ENCODE measurements at places on chromosomes 5 and 9.

DNA sequence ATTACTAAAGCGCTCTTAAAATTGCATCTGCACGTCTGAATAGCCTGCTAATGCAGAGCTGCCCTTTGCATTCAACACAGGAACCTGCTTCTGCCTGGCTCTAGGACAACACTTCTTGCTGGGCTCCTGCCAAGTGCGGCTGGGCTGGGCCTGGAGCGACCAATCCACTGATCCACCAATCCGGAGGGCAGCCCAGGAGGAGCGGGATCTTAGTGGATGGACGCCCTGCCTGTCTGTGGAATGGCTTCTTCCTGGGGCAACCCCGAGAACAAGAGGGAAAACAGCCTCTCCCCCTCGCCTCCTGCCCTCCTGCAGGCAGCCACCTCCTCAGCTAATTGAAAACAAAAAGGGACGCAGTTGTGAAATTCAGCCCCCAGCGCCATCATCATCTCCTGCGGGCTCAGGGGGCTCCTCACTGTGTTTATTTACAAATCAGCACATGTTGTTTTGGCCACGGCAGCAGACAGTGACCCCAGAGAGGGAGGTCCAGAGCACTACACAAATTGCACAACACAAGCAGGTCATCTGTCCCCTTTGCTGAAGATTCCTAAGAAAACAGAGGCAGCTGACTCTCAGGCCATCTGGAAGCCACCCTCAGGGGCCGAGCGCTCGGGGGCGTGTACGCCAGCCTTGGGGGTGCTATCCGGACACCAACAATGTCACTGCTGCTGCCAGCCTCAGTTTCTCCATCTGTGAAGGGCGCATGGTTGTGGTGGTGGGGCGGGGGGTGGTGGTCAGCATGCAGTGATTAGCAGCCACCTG lies 57.3 kb downstream of the GADD45G start:
- peak; percentile 84 for DNase-seq

DNA sequence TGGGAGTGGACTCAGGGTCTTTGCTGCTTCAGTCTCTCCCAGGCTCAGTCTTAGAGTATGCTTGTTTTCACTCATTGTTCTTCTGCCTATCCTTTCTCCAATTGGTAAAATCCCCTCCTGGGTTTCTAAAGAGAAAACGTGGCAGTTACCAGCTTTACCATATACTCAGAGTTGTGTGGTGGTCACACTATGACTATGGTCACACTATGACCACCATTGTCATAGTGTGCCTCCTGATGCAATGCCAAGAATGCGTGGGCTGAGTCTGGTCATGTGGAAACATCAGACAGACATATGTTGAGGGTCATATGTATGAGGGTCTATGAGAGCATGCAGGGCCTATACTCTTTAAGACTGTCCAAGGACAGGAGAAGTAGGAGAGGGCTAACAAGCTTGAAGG lies 326.5 kb upstream of the PRR16 start:
- DNase-seq: no peak

GRCh38 chr5:6826756-6827155 lies 113.5 kb downstream of the TENT4A start:
- no peak for DNase-seq

- DNase-seq: no peak
Measured at GRCh38 chr5:175753536-175754402, 95.9 kb downstream of the HRH2 start.

- no peak for DNase-seq
Measured at GRCh38 chr5:112154940-112155686, 264.0 kb downstream of the EPB41L4A start.

DNA sequence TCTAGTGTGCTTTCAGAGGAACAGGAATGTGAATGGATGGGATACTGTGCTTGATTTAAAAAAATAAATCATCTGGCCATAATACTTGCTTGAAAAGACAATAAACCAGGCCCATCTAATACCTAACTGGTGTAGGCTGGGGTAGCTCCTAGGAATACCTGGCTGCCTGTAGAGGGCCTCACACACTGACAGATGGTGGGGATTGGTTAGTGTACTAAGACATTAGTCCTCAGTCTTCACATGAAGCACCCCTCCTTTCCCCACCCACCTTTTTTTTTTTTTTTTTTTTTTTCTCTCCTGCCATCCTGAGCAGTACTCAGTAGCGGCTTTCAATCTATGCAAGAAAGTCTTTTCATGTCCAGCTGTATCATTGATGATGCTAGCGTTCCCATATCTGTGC lies 130.5 kb downstream of the ADGRV1 start:
- DNase-seq: no peak

DNA sequence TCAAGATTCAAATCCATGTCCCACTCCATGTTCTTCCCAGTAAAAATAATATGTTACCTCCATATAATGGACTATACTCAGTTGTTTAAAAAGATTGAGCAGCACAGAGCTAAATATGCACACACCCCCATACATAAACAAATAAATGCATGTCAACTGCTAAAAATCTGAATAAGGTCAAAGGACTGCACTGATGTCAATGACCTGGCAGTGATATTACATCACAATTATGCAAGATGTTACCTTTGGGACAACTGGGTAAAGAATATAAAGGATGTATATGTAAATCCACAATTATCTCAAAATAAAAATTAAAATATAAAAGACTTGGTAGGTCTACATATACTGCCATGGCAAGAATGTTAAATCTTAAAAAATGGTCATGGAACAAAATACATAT lies 57.9 kb downstream of the CDK5RAP2 start:
- DNase-seq: no peak

GRCh38 chr9:127637322-127637847 lies 25.3 kb downstream of the STXBP1 start:
- peak; percentile 55 for DNase-seq

GRCh38 chr9:77947651-77948050 lies 84.0 kb downstream of the GNAQ start:
- no peak for DNase-seq

GRCh38 chr5:113292462-113292861 lies 142.3 kb downstream of the TSSK1B start:
- DNase-seq: no peak

- no peak for DNase-seq
Measured at GRCh38 chr5:124453221-124454051, 293.0 kb downstream of the ZNF608 start.

DNA sequence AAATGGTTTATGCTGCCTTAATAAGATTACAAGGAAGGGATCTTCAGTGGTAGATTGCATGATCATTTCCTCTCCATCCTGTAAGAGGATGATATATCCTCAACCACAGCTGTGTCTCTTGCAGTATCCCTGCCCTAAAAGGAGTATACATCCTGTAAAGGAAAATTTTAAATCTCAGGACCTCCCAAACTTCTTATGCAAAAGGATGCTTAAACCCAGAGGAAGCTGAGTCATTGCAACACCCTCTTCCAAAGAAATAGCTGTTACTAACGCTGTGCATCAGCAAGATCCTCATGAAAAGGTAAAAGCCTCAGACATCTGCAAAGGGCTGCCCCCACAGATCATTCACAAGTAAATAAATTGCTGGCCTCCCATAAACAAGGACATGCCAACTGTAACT lies 599.0 kb downstream of the PRELID2 start:
- no peak for DNase-seq

- peak; percentile 79 for DNase-seq
Measured at GRCh38 chr5:148733601-148734438, 79.5 kb upstream of the HTR4 start.

DNA sequence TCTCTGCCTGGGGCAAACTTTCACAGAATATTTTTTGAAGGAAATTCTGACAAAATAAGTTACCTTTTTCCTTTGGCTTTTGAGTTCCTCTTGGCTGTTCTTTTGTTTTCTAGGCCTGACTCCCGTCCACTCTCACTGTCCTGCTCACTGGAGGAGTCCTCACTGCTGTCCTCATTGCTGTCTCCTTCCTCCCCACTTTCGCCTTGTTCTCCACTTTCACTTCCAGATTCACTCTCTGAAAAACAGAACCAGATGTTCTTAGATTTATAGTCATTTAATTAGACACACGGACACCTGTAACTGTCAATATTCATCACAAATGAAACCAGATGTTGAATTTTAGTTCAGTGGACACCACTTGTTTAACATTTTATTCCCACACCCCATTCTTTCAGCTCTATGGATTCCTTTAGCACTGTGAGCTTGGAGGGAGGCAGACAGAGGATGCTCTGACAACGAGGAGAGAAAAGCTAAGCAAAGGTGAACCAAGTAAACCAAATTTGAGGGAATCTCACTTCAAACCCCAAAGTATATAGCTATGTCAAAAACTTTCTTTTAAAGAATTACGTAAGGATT lies 180.7 kb downstream of the AP3B1 start:
- DNase-seq: no peak

DNA sequence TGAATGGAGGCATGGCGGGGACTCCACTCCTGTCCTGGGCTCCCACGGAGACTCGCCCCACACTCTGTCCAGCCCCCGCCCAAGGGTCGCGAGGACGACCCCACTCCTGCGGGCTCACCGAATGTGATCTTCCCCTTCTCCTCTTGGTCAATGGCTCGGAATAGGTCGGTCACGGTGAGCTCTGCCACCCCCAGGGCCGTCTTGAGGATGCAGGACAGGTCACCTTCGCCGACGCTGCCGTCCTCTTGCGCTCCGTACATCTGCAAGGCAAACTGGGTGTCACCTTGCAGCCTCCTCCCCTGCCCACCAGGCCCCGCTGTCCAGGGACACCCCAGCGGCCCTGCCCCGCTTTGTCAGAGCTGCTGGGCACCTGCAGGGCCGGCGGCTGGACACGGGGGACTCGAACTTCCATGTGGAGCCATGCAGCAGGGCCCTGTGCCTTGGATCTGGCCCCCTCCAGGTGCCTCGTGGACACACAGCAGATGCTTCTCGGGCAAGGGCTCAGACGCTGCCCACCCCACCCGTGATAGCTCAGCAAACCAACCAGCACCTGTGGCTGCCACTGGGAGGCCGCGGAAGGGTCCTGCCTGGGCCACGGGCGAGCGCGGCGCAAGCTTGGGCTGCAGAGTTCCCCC lies 21.5 kb upstream of the SLC6A3 start:
- no peak for DNase-seq

- no peak for DNase-seq
Measured at GRCh38 chr9:99166149-99166548, 55.6 kb downstream of the ALG2 start.

- DNase-seq: no peak
Measured at GRCh38 chr9:116979456-116979855, 292.4 kb downstream of the TRIM32 start.

DNA sequence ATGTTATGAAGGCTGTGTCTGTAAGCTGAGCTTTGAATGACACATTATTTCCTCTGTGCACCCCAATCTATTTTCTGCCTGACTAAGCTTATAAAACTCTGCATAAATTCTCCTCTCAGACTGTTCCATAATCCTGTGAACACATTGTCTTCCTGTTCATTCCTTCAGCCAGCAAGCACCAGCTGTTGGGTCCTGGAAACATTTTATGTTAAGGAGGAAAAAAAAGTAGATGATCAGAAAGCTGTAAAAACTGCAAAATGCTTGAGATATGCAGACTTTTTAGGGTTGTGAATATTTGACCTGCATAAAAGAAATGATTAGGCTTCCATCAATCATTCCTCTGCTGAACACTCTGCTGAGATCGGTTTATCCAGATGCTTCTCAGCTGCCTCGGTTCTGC lies 1246.0 kb upstream of the DMAC1 start:
- no peak for DNase-seq

- no peak for DNase-seq
Measured at GRCh38 chr5:3121813-3122212, 370.3 kb upstream of the IRX2 start.

GRCh38 chr9:7097785-7098752 lies 340.3 kb downstream of the KDM4C start:
- no peak for DNase-seq

DNA sequence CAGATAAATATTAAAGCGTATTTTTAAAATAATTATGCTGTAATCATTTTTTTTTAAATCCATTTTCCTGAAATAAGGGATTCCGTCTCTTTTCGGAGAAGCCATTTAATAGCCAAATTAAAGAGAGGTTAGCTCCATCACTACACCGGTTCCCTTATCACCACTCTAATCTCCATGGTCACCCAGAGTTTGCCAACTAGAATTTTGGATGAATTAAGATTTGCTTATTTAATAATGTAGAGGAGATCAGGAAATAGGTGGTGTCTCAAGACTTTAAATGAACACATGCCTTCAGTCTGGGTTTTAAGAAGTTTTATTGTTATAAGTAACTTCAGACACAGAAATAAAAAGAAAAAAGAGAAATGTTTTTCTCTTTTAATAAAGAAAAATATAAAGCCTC lies 151.7 kb downstream of the TTC39B start:
- no peak for DNase-seq

GRCh38 chr5:67770431-67771025 lies 445.0 kb upstream of the PIK3R1 start:
- DNase-seq: no peak

DNA sequence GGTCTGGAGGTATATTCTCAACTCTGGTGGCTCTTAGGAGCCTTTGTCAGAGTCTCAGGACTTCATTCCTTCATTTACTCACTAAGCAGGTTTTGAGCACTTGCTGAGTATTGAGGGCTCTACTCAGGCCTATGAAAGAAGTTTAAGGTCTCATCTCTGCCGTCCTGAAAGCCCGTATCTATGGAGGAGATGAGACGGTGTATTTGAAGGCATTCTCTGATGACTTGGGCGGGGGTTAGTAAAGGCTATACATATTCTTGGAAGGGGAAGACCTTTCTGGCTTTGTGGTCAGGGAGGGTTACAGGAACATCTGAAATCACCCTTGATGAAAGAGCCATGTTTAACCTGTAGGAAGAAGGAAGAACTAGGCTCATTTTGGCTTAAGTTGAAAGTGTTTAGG lies 21.9 kb downstream of the RASGRF2 start:
- no peak for DNase-seq

GRCh38 chr5:137754961-137755762 lies 999 bp upstream of the HNRNPA0 start:
- no peak for DNase-seq

DNA sequence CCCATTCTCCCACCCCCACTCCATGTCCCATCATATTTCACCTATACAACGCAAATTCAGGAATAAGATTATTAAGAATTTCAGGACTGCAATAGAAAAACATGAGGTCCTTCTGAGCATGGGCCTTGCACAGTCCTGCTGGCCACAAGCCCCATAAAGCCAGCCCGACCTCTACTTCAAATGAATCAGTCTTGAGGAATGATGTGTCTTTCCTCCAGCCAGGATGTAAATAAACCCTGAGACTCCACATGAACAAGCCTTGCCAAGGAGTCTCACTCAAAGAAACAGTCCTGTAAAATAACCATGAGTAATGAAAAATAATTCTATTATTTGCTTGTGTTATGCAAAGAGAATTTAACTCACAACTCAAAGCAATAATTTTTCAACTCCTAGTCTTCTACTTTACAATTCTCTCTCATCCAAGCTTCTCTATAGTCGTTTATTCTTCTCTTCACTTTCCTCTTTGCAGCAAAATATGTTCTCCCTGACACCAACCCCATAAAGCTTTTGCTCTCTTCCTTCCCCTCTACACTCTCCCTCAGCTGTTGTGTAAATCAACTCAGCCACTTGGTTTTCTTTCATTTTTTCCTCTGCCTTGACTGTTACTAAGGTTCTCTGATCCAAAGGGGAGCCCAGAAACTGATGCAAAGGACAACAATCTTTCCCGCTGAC lies 140.1 kb upstream of the MOCS2 start:
- DNase-seq: peak; percentile 15

GRCh38 chr9:4680173-4680525 lies 780 bp downstream of the CDC37L1 start:
- DNase-seq: no peak

- DNase-seq: no peak
Measured at GRCh38 chr9:78038620-78039300, 7.1 kb upstream of the GNAQ start.
